ENCODE measurements at places on chromosomes 1 and 21.

GRCh38 chr1:3546048-3546384 is 65.3 kb downstream of the MEGF6 start:
- no peak for DNase-seq

GRCh38 chr1:217965156-217965786 is 319.8 kb upstream of the RRP15 start:
- DNase-seq = no peak

DNA sequence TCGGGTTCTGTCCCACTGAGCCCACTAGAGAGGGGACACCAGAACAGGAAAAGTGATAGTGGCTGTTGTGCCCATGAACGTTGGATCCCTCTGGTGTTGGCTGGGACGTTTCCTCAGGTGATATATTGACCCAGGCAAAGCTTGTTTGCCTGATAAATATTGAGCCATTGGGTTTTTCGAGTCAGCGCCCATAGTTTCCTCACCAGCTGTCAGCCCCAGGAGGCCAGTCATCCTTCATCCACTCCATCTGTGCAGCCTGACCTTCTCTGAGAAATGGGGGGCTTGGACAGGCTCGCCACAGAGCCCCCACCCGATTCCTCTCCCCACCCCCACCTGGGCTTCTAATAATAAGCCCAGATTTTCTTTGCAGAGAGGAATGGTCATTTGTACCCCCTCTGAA is 13.3 kb downstream of the DISP3 start:
- no peak for DNase-seq

DNA sequence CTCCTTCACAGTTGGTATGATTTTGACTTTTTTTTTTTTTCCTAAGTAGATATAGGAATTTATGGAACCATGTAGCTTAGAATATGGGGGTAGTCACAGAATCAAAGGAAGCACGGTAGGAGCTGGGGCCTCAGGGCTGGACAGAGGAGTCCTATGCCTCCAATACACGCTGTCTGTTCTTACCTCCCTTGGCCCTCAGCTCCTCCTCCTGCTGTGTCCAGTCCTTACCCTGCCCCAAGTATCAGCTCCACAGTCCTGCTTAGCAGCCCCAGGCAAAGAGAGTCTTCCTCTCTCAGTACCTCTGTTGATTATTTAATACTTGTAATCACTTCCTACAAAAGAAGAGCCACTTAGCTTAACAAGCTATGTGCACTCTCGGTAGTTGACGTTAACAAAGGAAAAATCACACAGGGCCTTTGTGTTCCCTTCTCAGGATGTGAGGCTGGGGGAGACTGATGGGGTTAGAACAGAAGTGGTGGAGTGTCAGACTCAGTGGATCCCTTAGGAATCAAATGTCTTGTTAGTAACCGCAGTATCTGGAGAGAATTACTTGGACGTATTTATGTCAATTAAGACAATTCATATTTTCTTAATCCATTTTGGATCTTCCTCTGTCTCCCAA is 292.3 kb downstream of the HHAT start:
- DNase-seq = no peak

DNA sequence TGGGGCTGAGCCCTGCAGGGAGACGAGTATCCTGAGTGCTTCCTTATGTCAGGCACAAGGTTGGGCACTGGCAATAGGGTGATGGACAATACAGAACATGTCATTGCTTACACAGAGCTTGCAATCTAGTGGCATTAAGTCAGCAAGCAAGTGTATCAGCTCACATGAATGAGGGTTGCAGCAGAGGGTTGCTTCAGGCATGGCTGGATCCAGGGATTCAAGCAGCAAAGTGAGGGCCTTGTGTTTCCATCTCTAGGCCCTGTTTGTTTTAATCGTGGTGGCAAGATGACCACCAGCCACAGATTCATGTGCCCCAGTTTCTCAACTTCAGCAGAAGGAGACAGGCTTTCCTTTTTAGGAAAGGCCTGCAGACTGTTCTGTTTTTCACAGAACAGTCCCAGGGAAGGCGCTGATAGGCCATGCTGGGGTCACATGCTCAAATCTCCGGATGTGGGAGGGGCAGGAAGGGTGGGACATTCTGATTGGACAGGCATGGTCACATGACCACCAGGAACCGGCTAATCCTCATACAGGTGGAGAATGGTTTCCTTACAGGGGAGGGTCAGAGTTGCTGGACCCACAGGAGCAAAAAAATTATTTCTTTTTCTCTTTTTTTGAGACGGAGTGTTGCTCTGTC is 14.4 kb downstream of the PLOD1 start:
- DNase-seq = no peak

GRCh38 chr1:208834381-208835096 is 590.4 kb upstream of the PLXNA2 start:
- DNase-seq = no peak

DNA sequence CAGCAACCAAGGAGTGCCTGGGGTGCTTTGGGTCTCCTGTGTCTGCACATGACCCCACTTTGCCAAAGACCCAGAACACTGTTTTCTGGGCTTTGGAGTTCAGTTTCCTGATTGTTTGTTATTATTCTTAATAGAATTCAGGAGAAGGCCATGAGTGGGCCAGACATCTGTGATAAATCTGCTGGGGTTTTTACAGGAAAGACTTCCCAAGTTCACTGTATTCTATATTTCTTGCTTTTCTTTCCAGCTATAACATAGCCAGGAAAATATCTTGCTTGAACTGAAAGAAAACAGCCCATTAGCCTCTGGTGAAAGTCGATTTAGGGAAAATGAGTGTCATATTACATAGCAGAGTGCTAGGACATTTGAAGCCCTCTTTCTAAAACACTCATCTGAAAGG is 345.1 kb upstream of the USP24 start:
- DNase-seq = no peak

GRCh38 chr1:179879797-179880196 is 2.2 kb upstream of the TOR1AIP2 start:
- no peak for DNase-seq

DNA sequence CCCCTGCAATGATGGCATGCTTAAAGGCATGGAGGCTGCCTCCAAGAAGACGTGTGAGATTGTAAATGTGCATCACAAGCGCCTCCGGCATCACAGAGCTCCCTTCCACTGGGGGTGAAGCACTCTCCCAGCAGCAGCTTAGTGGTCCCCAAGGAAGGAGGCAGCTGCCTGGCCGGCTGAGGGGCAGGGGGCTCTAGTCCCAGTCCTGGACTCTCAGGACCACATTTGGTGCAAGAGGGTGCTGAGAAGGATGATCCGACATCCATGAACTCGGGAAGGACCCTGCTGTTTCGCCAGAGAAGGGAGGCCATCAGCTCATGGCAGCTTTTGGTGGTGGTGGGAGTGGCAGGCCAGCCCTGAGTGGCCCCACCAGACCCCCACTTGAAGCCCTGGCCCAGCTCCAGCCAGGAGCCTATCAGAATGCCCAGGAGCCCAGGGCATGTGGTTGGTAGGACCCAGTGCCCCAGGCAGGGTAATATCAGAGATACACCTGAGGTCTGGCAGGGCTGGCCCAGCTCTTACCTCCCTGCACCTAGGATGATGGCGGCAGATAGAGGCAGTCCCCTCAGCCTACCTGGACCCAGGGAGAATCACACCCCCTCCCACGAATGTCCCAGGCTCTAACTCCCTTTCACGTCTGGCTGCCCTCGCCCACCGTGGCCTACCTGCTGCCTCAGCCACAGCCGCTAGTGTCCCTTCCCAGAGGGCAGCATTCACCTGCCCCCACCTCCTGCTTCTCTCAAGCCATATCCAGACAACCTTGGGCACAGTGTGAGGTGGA is 2.4 kb upstream of the WNT9A start:
- no peak for DNase-seq

GRCh38 chr1:241596633-241597032 is 43.5 kb downstream of the CHML start:
- no peak for DNase-seq

DNA sequence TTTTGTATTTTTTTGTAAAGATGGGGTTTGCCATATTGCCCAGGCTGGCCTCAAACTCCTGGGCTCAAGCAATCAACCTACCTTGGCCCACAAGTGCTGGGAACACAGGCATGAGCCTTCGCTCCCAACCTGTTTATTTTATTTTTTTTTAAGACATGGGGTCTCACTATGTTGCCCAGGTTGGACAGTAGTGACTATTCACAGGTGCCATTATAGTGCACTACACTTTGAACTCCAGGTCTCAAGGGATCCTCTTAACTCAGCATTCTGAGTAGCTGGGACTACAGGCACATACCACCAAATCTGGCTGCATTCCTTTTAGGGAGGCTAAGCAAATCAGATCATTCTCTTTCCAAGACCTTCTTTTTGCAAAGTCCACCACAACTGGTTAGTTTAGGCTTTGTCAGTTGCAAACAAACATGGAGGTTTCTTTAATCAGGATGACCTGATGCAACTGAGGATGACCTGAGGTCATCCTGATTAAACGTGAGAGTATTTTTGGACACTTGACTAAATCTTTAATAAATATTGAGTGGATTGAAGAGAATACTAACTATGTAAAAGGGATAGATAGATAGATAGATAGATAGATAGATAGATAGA is 30.0 kb upstream of the RALGPS2 start:
- DNase-seq = no peak

GRCh38 chr1:172350856-172351255 is 69.6 kb upstream of the C1orf105 start:
- DNase-seq = no peak

GRCh38 chr1:27779122-27779521 is 6.1 kb downstream of the STX12 start:
- DNase-seq = no peak

- no peak for DNase-seq
Observed at GRCh38 chr1:99533909-99534637, 111.8 kb upstream of the PALMD start.

- DNase-seq = no peak
Observed at GRCh38 chr1:241598249-241598648, 41.9 kb downstream of the CHML start.

DNA sequence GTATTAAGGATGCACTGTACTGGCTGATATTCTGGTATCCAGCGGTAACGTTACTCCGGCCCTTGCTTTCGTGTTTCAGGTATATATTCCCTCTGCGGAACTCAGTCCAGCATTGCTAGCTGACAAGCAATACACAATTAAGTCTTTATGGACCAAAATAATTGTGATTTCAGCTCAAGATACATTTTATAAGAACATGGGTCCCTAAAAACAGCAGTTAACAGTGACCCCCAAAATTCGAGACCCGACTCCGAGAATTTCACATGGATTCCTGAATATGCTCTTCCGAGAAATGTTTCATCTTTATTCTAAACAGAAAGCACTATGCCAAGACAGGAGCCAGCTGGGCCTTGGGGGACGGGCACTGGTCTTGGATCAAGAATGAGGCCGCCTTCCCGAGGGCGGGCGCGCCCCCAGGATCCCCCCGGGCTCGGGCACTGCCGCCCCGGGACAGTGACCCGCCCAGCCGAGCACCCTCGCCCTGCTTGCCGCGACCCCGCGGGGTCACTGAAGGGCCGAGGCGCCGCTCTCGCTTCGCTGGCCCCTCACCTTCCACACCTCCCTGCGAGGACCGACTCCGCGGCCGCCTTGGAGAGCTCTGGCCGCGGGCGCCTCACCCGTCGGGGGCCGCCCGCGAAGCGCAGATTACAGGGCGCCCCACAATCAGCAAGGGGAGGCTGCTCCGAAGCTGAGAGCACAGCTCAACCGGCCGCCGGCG is 610 bp downstream of the SCYL3 start:
- no peak for DNase-seq

DNA sequence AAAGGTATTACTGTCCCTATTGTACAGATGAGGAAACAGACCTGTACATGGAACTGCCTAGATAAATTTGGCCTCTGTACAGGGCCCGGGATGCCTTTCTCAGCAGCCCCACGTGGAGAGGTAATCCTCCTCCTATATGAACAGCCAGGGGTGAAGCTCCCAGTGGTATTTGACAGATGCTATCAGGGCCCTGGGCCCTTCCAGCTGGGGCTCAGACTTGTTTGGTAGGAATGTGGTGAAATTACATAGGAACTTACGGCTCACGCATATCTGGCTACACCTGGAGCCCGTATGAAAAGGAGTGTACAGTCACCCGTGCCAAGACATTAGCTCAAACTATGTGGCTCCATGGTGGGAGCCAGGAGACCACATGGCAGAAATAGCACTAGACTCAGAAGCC is 24.8 kb upstream of the TCEA3 start:
- DNase-seq = no peak

GRCh38 chr1:231903586-231904081 is 277.0 kb downstream of the DISC1 start:
- DNase-seq = no peak

DNA sequence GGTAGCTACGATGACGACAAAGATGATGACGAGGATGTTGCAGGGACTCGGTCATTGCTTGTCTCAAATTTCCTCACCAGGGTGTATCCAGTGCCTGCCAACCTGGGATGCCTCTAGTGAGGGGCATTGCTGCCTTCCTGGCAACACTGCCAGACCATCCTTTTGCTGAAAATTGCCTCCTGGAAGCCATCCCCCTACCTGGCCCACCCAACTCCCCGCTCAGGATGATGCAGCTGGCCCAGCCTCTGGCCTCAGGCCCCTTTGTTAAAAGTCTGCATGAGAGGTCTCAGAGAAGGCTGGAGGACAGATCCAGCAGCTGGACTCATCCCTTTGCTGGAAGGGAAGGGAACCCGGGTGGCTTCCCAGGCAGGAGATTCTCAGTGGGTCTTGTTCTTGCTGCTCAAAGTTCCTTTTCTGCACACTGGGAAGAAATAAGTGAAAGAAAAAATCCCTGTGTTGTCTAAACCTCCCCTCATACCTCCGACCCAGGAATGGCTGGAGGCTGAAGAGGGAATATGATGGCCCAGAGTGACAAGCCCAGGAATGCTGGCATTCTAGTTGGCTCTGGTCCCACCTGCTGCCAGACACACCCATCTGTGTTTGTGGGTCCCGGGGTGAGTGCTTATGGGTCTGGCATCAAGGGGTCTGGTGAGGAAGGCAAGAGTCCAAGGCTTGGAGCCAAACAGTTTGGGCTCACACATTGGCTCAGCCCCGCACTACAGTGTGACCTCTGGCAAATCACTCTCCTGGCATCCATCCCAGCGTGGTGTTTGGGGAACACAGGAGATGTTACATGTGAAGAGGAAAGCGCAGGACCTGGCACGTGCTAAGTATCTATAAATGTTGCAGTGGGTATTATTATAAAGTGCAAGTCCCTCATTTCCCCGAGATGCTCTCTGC is 6.7 kb upstream of the FNDC5 start:
- no peak for DNase-seq

DNA sequence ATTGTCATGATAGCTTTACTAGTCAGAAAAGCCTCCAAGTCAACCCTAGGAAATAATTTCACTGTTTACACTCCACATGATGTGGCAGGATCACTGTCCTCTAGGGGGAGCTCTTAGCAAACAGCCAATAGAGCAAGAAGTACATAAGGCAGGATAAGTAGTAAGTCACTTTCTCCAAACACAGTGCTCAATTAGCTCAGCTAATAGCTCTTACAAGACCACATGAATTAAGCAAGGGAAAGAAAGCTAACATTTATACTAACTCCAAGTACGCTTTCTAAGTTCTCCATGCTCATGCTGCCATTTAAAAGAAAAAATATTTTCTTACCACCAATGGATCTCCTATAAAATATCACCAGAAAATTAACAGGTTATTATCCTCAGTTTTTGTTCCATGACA is 66.9 kb upstream of the LRIF1 start:
- no peak for DNase-seq

- DNase-seq = no peak
Observed at GRCh38 chr1:240484804-240485443, 127.0 kb downstream of the GREM2 start.

- DNase-seq = no peak
Observed at GRCh38 chr1:40784141-40784770, 669 bp downstream of the KCNQ4 start.
